ENCODE measurements at places on chromosomes 2 and 18.

DNA sequence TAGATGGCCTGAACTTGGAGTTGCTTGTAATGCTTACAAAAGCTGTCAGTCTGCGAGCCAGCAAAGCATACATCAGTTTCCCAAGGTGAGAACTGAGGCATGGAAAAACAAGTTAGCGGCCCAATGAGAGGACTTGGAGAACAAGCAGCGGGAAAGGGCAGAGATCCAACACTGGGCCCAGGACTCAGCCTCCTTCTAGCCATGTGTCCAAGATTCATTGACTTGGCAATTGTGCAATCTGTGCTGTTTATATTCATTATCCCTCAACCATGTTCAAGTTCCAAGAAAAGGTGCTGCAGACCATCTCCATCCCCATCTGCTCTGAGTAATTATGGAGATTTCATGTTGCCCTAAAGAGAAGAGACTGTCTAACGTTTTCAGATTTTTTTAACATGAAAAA lies 187.4 kb downstream of the ALK start:
- DNase-seq: no peak

GRCh38 chr2:54384301-54385203 lies 71.6 kb upstream of the SPTBN1 start:
- no peak for DNase-seq

GRCh38 chr2:205946226-205946625 lies 139.7 kb downstream of the INO80D start:
- DNase-seq: no peak

DNA sequence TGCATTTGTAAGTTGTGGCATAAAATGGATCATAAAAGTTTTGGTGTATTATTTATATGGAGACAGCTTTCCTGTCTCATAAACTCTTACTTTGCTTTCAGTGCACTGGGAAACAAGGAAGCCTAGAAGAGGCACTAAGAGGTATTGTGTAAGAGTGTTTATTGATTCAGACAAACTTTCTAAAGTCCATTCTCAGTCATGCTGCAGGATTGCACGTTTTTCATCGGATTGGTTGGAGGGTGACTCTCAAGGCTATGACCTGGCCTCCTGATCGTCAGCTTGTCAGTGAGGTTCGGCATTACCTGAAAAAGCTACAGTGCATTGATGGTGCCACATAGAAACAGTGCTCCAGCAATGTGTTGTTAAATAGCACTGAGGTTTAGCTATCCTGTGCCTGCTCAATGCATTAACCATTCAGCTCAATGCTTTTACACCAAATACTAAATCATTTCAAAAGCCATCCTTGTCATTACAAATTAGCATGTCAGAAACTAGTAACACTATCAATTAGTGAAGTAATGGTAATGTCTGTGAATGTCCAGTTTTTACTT lies 545.5 kb downstream of the CBLN2 start:
- DNase-seq: no peak

- DNase-seq: no peak
Observed at GRCh38 chr2:205034034-205034433, 488.8 kb downstream of the PARD3B start.

DNA sequence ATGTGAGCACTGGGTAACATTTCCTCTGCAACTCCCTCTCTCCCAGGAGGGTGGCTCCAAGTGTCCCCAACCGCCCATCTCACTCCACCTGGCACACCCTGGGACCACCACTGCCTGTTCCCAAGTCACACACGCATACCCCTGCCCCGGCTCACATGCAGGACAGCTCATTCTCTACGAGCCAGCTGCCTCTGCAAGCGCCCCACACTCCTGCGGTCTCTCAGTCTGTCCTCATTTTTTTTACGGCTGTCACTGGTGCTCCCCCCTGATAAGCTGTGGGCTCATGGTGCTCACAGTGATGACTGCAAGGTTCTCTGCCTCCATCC lies 30.8 kb downstream of the AFG3L2 start:
- DNase-seq: no peak

DNA sequence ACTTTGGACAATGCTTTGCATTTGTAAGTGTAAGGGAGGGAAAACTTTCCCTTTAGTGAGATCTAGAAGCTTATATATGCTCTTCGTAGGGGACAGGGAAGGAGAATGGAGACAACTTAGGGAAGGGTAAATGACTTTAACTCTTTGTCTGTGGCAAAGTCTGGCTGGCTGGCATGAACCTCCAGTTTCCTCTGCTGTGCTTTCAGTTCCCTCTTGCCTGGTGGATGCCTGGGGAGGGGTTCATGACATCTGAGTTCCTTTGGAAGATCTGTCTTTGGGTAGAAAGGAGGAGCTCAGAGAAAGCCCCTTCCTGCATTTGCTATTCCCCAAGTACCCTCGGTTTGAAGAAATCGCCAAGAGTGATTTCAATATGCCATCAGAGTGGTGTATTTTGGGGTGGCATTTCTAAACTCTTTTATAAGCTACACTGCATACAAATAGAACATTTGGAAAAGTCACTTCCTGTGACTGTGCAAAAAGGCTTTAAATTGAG lies 143.6 kb downstream of the VAPA start:
- no peak for DNase-seq

GRCh38 chr18:56541793-56542192 lies 96.6 kb downstream of the TXNL1 start:
- DNase-seq: no peak

DNA sequence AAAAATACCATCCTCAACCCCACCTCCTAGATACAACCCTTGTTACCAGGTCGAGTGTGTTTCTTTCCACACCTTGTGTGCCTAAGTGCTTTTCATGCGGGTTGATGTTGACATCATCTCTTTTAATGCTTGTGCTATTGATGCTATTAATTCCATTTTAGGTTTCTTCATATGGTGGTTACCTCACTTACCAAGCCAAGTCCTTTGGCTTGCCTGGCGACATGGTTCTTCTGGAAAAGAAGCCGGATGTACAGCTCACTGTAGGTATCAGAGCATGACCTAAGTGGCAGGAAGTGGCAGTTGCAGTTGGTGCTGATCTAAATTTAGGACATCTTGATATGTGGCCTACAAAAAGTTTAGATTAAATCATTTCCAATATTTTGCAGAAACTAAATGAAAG lies 149.9 kb upstream of the TTC39C start:
- peak; percentile 25 for DNase-seq

- DNase-seq: peak; percentile 19
Observed at GRCh38 chr2:59025157-59025757, 784.1 kb upstream of the FANCL start.

DNA sequence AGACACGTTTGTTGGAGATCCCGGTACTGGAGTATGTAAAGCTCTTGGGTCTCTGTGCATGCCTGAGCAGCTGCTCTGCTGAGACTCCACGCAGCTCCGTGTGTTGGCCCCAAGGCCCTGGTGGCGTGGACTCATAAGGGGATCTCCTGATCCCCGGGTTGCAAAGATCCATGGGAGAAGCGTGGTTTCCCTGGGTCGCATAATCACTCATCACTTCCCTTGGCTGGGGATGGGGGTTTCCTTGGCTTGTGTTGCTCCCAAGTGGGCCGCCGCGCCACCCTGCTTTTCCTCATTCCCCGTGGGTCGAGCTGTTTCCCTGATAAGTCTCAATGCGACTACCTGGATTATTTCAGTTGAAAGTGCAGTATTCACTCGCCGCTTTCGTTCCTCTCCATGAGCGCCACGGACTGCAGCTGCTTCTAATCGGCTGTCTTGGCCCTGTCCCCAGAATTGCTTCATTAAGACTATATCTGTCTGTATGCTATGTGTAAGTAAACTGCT lies 76.0 kb downstream of the EPC2 start:
- no peak for DNase-seq

- DNase-seq: peak; percentile 40
Observed at GRCh38 chr2:42652086-42652485, 83.7 kb downstream of the MTA3 start.

- no peak for DNase-seq
Observed at GRCh38 chr2:85861180-85861579, 27.6 kb downstream of the ST3GAL5 start.

GRCh38 chr2:65458999-65459398 lies 26.6 kb upstream of the SPRED2 start:
- no peak for DNase-seq

DNA sequence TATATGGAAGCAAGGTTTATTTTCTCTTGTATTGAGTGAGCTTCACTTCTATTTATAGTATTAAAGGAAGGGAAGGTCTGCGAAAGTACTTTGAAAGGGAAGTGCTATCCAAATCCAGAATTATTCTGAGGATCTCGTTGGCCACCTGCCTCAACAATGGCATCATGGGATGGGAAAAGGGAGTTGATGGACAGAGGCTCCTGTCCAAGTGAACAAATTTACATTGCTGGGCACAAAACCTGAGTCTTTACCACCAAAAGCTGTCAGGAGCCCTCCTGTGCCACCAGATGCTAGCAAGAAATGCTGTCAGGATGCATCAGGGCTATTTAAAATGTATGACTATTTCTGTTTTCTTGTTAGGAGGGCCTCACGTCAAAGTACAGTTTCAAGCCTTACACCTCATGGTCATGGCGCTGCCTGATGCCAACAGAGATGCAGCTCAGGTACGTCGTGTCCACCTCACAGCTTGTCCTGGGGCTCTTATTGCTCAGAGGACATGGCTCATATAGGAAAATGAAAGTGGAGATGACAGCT lies 157.3 kb downstream of the ARHGAP28 start:
- DNase-seq: no peak

DNA sequence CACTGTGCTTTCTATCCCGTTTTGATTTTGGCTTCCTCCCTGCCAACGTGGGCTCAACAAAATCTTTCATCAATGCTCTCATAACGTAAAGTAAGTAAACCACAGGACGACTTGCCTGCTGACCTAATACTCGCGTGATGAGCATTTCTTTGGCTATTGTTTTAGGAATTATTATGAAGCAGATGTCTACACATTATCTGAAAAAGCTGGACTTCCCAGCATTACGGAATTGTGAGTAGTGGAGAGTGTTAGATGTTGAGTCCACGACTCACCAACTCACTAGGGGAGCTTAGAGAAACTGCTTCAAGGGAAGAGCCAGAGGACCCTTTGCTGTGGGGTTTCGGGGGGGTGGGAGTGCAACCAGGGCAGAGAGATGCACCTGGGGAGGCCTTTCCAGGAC lies 21.9 kb downstream of the HJURP start:
- no peak for DNase-seq

GRCh38 chr18:5463390-5463789 lies 80.4 kb downstream of the EPB41L3 start:
- peak; percentile 24 for DNase-seq

GRCh38 chr2:176297067-176297466 lies 27.8 kb downstream of the MTX2 start:
- no peak for DNase-seq

- DNase-seq: no peak
Observed at GRCh38 chr18:36576339-36576738, 252.5 kb downstream of the TPGS2 start.

- no peak for DNase-seq
Observed at GRCh38 chr2:31013301-31013700, 124.9 kb downstream of the GALNT14 start.

DNA sequence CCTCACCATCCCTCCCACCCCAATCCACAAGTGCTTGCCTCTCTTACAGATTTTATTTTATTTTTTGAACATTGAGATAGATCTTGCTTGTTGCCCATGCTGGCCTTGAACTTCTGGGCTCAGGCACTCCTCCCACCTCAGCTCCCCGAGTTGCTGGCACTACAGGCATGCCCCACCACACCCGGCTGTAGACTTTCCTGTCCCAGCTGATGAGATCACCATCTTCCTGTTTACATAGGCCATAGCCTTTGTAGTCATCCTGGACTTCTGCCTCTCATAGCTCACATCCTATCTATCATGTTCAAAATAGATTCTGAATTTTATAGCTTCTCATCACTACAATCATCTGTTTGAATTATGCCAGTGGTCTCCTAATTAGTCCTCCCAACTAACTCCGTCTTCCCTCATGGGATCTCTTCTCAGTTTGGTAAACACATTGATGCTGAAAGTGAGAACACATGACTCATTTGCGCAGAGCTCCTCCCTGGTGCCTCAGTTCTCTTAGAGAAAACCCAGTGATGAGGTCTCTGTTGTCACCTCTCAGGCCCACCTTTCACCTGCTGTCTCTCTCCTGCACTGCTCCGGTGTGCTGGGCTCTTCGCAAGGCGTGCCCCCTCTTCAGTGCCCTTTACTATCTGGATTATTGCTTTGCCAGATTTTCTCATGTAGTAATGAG lies 243.0 kb downstream of the ZNF407 start:
- no peak for DNase-seq
